CD4-positive, alpha-beta memory T cell (primary cell): ENCODE measurements at places on chromosomes 12 and 14. TPM values are rescaled to one million over a fixed set of nuclear protein-coding genes. Genes with fewer than 3 reads are reported as not detected.

Gene DNAI7
- 0.15 TPM for total RNA-seq

Gene IFI27
- total RNA-seq, result 0.87 TPM

Gene CMA1
- total RNA-seq, result not detected

Gene MARCHF9
- 58.0 TPM for total RNA-seq

Gene SEL1L
- total RNA-seq, result 65.7 TPM

Gene IL31
- not detected for total RNA-seq

Gene LRP1
- 9.7 TPM for total RNA-seq

Gene PPP1R36
- not detected for total RNA-seq

Gene MYO1H
- not detected for total RNA-seq

Gene ERGIC2
- 82.9 TPM for total RNA-seq

Gene BATF
- total RNA-seq, result 17.1 TPM

Gene CLEC1B
- total RNA-seq, result not detected

Gene KRT83
- total RNA-seq, result not detected

Gene P2RX2
- total RNA-seq, result not detected

Gene SLC7A7
- total RNA-seq, result 0.70 TPM

Gene CEP83
- 14.8 TPM for total RNA-seq

Gene BCAT1
- 2.5 TPM for total RNA-seq

Gene PTHLH
- total RNA-seq, result not detected

Gene SIX4
- not detected for total RNA-seq

Gene RTN1
- total RNA-seq, result not detected

Gene OR6C74
- total RNA-seq, result not detected

Gene ADGRD1
- total RNA-seq, result not detected

Gene BIN2
- 215 TPM for total RNA-seq

Gene TAC3
- not detected for total RNA-seq

Gene PIK3C2G
- total RNA-seq, result not detected

Gene RNASE7
- total RNA-seq, result not detected

Gene ANO6
- total RNA-seq, result 29.5 TPM

Gene TMEM63C
- 1.7 TPM for total RNA-seq

Gene TAS2R46
- 1.1 TPM for total RNA-seq

Gene CPNE8
- total RNA-seq, result 3.4 TPM

Gene LAG3
- 3.8 TPM for total RNA-seq

Gene ZDHHC22
- not detected for total RNA-seq

Gene HSPB8
- total RNA-seq, result not detected

Gene RNASE1
- total RNA-seq, result 4.9 TPM

Gene TC2N
- 320 TPM for total RNA-seq

Gene CSRP2
- not detected for total RNA-seq

Gene KRT73
- total RNA-seq, result 6.0 TPM

Gene JPH4
- not detected for total RNA-seq

Gene PRR4
- total RNA-seq, result 1.5 TPM

Gene RAPGEF3
- total RNA-seq, result 0.15 TPM

Gene SPTB
- total RNA-seq, result 0.03 TPM

Gene CHGA
- not detected for total RNA-seq

Gene GNB3
- total RNA-seq, result 5.2 TPM

Gene GALNT6
- 4.9 TPM for total RNA-seq
